HCT116 (cell line): ENCODE measurements at places on chromosomes 16 and 17.

- no peak for DNase-seq
Observed at GRCh38 chr17:21705021-21705601, 12.8 kb downstream of the KCNJ18 start.

DNA sequence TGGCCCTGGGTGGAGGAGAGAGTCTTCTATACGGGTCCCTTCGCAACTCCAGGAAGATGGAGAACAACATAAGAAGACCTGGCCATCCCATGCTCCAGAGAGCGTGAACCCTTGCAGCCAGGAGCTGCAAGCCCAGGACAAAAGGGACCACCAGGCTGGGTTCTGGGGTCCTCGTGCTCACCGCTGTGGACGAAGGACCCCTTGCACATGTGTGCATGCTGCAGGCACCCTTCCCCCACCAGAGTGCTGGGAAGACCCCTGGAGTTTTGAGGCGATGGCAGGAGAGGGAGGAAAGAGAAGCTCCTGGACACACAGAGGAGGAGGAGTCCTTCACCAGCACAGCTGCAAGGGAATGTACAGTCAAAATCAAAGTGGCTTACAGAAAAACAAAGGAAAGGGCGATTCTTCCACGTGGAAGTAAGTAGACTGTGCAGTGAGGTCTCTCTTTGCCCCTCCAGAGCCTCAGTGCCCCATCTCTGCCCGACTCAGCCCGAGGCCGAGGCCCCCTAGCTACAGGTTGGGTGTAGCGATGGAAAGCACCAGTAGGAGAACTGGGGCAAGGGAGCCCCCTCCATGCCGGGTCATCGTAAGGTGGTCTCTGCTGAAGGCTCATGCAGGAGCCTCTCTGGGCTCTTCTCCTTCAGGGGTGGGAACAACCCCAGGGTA lies 51.3 kb downstream of the PIMREG start:
- no peak for DNase-seq

GRCh38 chr17:46192439-46193150 lies 634 bp downstream of the KANSL1 start:
- DNase-seq, result no peak

- no peak for DNase-seq
Observed at GRCh38 chr16:13940397-13940933, 20.5 kb downstream of the ERCC4 start.

DNA sequence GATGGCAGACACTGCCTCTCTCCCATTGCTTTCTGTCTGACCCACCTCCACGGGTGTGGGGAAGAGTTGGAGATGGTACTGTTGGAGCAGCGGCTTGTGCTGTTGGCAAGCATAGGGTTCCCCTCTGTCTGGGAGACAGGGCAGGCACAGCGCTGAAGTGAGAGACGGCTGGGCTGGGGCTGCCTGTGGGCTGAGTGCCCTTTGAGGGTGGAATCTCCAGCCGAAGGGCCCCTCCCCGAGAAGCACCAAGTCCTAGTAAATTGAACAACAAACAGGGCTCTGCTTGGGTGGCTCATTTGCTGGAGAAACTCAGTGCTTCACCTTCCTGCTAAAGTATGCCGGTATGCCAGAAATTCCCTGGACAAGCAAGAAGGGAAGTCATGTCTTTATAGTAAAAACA lies 79.7 kb downstream of the KSR1 start:
- no peak for DNase-seq

GRCh38 chr17:75587675-75588595 lies at the start of gene MYO15B:
Gene MYO15B (plus strand): TSS chr17:75587800. CDS start chr17:75588058, 258 bp downstream.
- no peak for DNase-seq

DNA sequence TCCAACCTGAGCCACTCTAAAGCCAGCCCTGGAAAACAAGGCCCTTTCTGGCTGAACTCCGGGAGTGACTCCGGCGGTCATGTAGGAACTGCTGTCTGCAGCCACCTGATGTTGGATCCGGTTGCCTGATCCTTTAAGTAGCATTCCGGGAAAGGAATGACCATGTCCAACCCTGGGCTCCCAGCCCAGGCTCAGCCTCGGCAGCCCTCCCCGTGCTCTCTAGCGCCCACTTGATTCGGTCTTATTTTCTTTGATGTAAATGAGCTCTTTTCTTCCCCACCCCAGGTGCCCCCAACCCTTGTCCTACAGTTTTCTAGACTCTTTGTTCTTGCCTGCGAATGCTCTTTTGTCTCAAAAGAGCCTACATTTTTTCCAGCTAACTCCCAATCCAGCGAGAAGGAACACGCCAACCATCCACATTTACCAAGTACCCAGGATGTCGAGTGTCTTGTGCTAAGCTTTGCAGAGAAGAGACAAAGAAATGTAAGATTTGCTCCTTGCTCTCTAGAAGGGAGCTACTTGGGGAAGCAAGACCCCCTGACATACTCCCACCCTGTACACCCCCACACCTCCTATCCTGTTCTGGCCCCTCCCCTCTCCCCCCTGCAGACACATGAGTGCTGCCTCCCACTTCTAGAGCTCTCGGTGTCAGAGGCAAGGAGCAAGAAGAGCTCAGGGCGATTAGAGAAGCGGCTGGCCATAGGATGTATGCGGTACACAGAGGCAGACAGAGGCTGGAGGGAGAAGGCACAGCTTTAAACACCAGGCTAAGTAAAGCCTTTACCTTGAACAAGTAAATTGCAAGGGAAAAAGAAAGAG lies 53.8 kb downstream of the COG7 start:
- DNase-seq, result no peak

GRCh38 chr17:80005360-80006338 lies 30.0 kb downstream of the TBC1D16 start:
- DNase-seq, result peak; percentile 40

DNA sequence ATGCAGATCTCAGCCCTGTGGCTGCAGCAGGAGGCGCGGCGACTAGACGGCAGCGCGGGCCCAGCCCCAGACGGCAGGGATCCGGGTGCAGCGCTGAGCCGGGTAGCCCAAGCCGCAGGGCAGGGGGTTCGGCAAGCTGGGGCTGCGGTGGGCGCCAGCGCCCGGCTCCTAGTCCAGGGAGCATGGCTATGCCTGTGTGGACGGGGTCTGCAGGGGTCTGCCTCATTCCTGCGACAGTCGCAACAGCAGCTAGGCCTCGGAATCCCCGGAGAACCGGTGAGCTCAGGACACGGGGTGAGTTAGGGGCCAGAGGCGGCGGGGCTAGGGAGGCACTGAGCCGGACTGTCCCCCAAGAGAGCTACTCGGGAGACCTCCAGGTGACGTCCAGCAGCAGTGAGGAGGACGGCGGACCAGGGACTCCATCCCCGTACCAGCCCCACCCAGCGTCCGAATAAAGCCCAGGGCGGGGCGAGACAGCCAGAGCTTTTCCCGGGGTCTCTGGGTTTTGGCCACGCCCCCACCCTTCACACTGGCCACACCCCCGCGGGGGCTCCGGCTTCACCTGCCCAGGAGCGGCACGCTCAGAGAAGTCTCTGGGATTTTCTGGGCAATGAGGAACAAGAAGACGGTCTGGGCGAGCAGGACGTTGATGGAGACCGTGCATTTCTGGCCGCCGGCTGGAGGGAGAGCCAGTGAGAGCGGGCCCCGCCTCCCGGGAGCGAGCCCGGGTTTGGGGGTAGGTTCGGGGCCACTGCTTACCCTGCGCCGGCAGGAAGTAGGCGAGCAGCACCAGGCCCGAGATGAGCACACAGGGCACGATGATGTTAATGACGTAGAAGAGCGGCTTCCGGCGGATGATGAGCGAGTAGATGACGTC lies 1.1 kb downstream of the C17orf107 start:
- DNase-seq, result no peak

GRCh38 chr17:50100480-50100883 lies 5.3 kb downstream of the PDK2 start:
- DNase-seq, result no peak

DNA sequence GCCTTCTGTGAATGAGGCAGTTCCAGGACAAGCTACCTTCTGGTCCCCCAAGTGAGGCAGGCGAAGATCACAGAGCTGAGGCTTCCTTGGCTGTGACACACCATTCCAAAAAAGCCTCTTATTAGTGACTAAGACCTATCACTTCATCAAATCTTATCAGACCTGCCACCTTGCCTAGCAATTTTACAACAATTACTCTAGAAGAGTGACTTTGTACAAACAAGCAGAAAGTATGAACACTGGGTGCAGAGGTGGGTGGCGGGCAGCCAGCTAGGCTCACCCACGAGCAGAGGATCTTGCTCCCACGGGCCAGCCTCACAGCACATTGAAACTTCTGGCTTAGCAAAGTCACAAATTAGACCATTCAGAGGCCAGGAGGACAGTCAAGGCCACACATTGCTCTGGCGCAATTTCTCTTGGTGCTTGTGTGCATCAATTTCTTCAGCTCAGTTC lies 2.2 kb upstream of the ICAM2 start:
- DNase-seq, result no peak

GRCh38 chr17:70786081-70786480 lies 616.7 kb downstream of the KCNJ2 start:
- DNase-seq, result no peak

GRCh38 chr17:8463099-8463498 lies 27.4 kb downstream of the NDEL1 start:
- no peak for DNase-seq
